GM03348 (cell line): ENCODE measurements at places on chromosomes 6 and 20.

DNA sequence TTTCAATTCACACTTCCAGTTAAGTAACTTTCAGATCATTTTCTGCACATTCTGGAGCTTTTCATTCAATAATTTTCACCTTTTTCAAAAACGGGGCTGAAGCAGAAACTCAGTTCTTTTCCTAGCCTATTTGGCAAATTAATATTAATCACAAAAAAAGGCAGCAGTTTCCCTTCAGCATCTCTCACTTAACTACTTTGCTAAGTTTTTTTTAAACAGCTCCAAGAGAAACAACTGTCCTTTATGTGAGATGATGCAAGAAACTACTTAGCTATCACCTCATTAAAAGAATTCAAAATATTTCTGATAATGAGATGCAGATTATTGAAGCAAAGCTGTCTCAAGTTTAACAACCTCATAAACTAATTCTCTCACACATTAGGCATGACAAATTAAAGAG lies 11.8 kb downstream of the CASS4 start:
- no peak for DNase-seq

GRCh38 chr6:127481111-127481510 lies 21.9 kb upstream of the KIAA0408 start:
- DNase-seq = no peak

DNA sequence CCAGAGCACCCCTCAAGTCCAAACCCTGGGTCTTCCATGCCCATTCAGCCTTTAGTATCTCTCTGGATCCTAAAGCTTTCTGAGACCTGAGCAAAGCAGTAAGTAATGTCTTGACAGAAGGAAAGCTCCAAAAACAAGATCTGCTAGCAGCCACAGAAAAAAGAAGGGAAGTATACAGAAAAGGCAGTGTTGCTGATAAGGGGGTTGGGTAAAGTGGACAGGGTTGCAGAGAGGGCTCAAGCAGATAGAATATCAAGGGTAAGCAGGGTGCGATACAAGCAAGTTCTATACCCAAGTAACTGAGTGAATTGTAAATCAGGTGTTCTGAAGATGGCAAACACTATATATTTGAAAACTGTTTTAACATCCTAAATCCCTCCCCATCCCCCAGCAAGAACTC lies 113.4 kb upstream of the CARMIL1 start:
- DNase-seq = no peak

DNA sequence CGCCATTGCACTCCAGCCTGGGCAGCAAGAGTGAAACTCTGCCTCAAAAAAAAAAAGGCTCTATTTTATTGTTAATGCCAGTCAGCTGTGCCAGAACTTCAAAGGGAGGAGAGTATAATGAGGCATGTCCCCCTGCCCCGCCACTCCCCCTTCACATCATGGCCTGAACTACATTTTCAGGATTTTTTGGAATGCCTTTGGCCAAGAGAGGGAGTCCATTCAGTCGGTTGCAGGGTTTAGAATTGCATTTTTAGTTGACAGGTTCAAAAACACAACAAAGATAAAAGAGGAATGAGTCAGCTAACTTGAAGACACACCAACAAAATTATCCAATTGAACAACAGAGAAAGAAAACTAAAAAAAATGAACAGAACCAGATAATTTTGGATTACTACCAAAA lies 59.1 kb downstream of the CEP43 start:
- DNase-seq = no peak

DNA sequence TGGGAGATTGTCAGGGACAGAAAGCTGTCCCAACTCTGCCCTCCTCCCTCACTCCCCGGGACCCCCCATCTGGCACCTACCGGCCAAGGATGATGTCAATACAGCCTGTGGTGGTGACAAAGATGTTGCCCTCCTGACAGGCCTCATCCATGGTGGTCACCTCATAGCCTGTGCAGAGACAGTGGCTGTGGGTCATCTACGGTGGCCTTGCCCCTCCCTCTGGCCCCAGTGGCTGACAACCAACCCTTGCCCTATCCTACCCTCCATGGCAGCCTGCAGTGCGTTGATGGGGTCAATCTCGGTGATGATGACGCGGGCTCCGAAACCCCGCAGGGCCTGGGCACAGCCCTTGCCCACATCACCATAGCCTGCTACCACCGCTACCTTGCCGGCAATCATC lies 12.7 kb downstream of the AHCY start:
- DNase-seq = no peak

DNA sequence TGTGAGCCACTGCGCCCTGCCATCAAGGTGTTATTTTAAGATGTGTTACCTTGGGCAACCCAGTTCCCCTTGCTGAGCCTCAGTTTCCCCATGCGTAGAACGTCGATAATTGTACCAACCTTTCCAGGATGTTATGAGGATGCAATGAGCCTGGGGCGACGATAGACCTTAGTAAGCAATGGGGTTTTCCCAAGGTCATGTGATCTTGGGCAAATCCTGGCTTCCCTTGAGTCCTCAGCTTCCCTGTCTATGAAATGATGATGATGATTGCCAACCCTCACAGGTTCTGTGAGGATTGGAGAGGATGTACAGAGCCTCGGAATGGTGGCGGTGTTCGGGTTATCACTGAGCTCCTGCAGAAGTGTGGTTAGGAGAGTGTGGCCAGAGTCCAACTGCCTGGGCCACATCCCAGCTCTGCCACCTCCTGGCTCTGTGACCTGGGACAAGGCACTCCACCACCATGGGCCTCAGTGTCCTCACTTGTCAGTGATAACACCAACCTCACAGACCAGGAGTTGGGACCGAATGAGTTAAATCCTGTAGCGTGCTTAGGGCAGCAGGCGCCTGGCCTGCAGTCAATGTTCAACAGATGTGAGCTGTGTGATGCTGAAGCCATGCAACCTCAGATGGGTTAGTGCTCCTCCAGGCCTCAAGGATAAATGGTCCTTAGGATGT lies 23.4 kb downstream of the SIRPA start:
- DNase-seq = no peak

DNA sequence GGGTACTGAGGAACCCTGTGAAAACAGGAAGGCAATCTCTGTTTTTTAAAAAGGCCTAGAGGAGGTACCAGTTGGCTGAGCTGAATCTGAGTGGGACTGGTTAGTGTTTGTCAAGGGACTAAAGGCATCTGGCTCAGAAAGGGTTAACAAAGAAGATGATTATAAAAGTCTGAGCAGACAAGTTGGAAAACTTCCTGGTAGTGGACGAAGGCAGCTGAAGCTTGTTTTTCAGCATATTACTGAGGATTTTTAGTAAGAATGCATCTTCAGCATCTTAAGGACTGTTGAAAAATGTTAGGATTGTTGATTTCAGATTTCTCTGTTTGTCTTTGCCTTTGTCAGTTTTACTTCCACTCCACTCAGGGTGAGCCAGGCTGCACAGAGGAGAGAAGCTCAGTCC lies 5.1 kb downstream of the GPX5 start:
- DNase-seq = no peak

- peak; percentile 88 for DNase-seq
Measured at GRCh38 chr6:146913842-146914488, 290.3 kb upstream of the STXBP5 start.

- no peak for DNase-seq
Measured at GRCh38 chr6:44061375-44062104, 65.7 kb downstream of the MRPL14 start.
